ENCODE measurements at places on chromosomes 6 and 20.

DNA sequence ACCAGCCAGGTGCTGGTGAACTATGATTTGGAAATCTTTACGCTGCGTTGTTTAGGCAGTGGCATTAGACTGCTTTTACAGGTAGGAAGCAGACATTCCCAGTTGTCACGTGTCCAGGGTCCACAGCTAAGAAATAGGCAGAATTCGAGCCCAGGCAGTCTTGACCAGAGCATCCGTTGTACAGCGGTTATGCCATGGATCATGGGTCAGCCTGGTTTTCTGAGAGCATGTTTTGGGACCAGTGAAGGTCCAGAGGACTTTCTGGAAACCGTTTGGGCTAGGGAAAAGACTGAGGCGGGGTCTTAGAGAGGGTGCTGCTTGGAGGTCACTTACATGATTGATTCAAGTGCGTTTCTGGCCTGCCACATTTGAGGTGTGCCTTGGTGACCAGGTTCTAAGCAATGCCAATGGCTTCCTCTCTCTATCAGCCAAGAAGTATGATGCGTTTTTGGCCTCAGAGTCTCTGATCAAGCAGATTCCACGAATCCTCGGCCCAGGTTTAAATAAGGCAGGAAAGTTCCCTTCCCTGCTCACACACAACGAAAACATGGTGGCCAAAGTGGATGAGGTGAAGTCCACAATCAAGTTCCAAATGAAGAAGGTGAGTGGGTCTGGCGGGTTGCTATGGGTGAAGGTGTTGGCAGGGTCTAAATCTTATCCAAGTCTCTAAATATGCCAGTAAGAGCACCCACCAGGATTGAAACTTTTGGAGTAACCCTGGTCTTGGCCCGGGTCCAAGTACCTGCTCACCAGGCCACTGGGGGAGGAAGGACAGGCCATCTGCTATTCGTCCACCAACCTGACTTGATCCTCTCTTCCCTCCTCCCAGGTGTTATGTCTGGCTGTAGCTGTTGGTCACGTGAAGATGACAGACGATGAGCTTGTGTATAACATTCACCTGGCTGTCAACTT, 1.8 kb downstream of the RPL10A start:
- no peak for DNase-seq

- no peak for DNase-seq
Observed at GRCh38 chr6:147382945-147383554, 125.4 kb upstream of the SAMD5 start.

GRCh38 chr6:110341663-110342596, 16.2 kb downstream of the METTL24 start:
- DNase-seq = no peak

GRCh38 chr6:43082806-43083655, 6.9 kb downstream of the PTK7 start:
- no peak for DNase-seq

GRCh38 chr20:21529863-21530262, 16.0 kb upstream of the NKX2-2 start:
- no peak for DNase-seq

All from CD4-positive, alpha-beta T cell treated with Interleukin-12 subunit alpha and Interleukin-12 subunit beta, for 1 hour (primary cell).